ENCODE measurements at places on chromosomes 13 and 19.

GRCh38 chr13:49341517-49341916, 93.8 kb downstream of the CDADC1 start:
- no peak for DNase-seq

GRCh38 chr13:36819739-36820090, 693 bp downstream of the RFXAP start:
- no peak for DNase-seq

DNA sequence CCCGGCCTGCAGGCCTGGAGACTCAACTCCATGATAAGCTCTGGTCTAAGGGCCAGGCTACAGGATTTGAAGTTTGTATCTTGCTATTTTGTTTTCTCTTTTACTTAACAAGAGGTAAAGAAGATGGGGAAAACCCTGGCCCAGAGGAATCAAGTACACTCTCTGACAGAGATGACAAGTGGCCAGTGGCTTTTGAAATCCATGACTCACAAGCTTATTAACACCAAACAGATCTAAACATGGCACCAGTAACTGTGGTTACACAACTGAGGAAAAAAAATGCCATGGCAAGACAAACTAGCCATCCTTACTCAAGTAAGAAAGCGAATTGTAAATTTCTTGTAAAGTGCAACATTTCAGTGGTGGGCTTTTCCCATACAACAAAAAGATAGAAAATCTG, 72.6 kb upstream of the SERTM1 start:
- no peak for DNase-seq

DNA sequence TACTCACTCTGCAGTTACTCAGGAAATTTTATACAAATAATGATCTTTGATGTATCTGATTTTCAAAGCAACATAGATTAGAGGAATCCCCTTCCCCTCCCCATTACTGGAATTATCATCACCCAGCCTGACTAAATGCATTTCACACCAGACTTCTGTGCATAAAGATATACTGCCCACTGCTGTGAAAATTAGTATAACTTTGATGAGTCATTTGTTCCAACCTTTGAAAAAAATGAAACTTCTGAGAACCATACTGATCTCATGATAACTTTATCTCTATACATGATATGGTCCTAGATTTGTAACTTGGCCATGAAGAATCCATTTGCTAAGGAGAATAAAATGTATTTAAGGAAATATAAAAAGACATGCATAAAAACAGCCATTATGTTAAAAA, 63.9 kb downstream of the GPC6 start:
- no peak for DNase-seq

GRCh38 chr19:49589502-49589905, 1.5 kb upstream of the PRR12 start:
- DNase-seq: no peak

- no peak for DNase-seq
Measured at GRCh38 chr13:54637366-54637765, 1608.8 kb downstream of the OLFM4 start.

GRCh38 chr13:49645451-49645850, 17.1 kb downstream of the ARL11 start:
- DNase-seq: no peak

DNA sequence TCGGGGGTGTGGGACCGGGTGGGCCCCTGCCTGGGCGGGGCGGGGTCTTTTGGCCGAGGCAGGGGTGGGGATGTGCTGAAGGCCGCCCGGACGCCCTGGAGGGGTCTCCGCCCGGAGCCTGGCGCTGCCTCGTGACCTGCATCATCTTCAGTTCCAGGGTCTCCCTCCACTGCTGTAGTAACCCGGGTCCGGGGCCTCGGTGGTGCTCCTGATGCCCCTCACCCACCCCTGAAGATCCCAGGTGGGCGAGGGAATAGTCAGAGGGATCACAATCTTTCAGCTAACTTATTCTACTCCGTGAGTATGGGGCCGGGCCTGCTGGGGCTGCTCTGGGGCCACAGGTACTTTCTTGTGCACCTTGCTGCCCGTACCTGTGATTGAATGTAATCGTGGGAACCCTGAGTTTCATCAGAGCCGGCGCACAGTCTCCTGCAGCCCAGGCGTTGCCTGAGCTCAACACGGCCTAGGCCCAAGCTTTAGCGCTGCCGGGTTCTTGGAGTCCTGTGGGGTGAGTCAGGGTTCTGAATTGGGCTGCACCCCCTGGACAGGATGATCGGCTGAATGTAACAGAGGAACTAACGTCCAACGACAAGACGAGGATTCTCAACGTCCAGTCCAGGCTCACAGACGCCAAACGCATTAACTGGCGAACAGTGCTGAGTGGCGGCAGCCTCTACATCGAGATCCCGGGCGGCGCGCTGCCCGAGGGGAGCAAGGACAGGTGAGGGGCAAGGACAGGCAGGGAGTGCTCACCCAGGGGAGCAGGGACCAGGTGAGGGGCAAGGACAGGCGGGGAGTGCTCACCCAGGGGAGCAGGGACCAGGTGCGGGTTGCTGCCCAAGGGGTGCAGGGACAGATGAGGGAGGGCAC, 10.5 kb downstream of the PEAK3 start:
- DNase-seq: no peak

- DNase-seq: no peak
Measured at GRCh38 chr13:29589234-29589633, 6.3 kb downstream of the SLC7A1 start.

GRCh38 chr19:38143847-38144246, 80.2 kb downstream of the DPF1 start:
- DNase-seq: no peak

DNA sequence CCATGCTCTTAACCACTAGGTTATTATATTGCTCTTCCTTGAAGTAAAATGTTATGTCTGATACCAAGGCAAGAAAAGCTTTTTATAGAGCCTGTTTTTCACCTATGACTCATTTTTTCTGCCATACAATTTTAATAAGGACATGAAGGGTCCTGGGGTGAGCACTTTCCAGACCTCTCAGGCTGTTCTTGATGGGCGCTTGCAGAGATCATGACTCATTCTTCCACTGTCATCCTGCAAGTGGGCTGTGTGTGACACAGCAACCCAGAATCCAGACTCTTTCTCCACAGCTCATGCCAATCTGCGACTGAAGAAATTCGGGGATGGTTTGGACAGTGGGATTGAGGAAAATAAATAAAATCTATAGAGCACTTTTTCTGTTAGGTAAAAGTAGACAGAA, 506.7 kb upstream of the NBEA start:
- no peak for DNase-seq

DNA sequence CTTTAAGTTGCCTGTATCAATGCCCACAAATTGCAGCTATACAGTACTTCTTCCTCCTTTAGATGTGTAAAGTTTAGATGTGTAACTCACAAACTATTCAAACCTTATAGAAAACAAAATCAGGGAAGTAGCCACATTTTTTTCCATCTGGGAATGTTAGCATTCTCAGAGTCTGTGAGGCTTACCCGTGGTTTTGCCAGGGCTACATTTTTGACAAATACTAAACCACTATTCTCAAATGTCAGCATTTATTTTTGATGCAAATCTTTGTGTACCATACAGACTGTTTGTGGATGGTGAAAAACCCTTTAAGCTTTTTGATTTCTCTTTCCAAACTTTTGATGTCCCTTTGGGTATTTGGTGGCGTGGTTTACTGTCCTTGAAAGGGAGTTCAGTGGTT, 216.4 kb downstream of the POSTN start:
- no peak for DNase-seq

- no peak for DNase-seq
Measured at GRCh38 chr13:75294110-75294509, 187.9 kb downstream of the TBC1D4 start.

DNA sequence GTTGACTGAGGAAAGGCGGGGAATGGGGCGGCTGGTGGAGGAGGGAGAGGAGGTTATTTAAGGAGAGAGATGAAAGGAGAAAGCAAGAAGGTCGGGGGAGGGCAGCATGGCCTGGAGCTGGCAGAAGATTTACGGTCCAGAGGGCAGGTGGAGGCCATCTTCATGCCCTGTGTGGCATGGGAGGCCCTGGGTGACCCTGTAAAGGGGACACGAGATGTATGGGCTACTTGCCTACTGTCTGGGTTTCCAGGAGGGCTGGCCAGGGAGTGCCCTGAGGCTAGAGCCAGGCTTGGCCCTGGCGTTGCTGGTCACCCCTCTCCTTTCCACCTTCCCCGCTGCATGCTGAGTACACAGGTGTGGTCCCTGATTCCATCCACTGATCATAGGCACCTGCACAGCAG, 6.1 kb downstream of the WTIP start:
- no peak for DNase-seq

GRCh38 chr13:35763782-35764123, 287.3 kb upstream of the MAB21L1 start:
- DNase-seq: no peak

DNA sequence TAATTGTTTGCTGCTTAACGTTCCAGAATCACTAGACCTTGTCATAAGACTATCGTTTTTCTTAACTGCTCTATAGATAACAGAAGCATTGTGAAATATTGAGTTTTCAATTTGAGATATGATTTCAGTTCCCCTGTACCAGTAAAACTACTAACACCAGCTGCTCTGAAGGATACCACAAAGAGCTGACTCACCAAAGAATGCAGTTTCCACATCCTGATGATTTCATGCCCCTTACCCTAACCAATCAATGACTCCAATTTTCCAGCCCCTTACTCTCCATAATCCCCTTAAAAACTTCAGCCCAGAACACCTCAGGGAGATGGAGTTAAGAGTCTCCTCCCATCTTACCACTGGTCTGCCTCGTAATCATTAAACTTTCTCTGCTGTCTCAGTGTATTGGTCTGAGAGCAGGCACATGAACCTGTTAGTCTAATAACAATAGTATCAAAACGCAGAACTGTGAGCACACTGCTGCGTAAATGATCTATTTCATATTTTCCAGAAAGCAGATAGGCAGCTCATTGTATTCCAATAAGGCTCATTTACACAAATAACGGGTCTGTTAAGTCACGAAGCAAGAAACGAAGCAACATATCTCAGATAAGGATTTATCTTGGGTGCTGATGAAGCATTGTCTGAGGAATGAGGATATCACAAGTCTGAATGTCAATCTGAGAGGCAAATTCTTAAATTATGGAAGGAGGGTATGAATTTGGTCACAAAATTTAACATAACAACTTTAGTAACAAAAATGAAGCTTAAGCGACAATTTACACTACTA, 14.1 kb upstream of the CCNA1 start:
- no peak for DNase-seq

DNA sequence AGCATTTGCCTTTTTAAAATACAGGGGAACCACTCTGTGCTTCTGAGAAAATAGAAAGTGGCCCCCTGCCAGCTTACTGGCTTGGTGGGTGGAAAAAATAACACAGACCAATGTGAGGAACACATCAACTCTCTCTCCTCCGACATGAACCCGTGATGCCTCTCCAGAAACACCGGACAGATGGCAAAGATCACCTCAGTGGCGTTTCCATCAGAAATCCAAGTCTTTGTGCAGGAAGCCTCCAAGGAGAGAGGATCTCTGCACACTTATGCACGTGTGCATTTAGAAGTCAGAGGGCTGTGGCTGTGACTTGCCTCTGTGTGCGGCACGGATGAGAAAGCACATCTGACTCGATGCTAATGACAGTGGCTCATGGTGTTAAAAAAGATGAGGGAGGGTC, 112.3 kb upstream of the KLF12 start:
- DNase-seq: no peak

DNA sequence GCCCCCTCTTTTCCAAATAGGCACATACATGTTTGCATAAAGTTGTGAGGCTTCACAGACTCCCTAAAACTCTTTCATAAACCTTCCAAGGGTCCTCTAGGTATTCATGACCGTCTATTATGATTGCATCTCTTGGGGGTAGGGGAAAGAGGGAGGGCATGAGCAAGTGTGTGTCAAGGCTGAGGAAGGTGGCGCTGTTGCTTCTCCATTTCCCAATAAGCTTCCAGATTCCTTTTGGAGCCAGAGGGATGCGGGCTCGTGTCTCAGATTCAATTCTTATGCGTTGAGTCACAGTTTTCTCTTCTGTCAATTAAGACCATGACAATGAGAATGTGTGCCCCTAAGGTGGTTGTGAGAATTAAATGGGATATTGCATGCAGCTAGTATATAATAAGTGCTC, 51.0 kb upstream of the CYP2A7 start:
- no peak for DNase-seq

DNA sequence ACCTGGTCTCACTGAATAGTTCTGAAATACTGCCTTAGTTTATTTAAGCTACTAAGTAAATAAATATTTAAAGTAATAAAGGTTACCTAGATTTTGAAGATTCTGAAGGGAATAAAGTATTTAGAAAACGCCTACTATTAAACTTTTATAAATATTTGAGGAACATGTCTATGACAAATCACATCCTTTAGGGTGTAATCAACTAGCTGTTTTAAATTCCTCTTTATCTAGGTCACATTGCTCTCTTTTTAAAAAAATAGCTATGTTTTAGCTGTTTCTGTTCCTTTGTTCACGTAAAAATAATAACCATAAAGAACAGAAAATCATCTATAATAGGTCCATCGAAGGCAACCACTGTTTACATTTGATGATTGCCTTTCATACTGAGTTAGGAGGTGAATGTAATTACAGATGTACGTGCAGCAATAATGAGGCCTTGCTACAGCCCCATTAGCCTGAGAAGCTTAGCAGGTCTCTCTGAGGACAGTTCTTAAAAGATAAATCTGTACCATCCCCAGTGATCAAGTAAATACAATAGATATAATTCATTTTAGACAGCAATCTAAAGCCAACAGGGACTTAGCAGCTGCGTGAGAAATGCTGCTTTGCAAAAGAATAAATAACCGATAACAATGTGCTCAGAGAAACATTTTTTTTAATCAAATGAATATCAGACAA, 449.5 kb downstream of the LIG4 start:
- no peak for DNase-seq

- DNase-seq: no peak
Measured at GRCh38 chr19:11090997-11091702, 1.9 kb downstream of the LDLR start.

GRCh38 chr13:27973961-27974662, 5.0 kb upstream of the CDX2 start:
- no peak for DNase-seq

GRCh38 chr13:39874331-39875053, 219.0 kb downstream of the COG6 start:
- DNase-seq: no peak

- DNase-seq: no peak
Measured at GRCh38 chr13:28031896-28032288, 43.4 kb upstream of the URAD start.

GRCh38 chr19:28582796-28583195, 630.2 kb downstream of the UQCRFS1 start:
- no peak for DNase-seq

GRCh38 chr13:48653472-48653939, at the start of gene CYSLTR2:
CYSLTR2 (plus strand) TSS chr13:48653929; CDS start chr13:48706818, 52,889 bp downstream.
- no peak for DNase-seq

GRCh38 chr19:28868836-28869235, 344.1 kb downstream of the UQCRFS1 start:
- DNase-seq: no peak

DNA sequence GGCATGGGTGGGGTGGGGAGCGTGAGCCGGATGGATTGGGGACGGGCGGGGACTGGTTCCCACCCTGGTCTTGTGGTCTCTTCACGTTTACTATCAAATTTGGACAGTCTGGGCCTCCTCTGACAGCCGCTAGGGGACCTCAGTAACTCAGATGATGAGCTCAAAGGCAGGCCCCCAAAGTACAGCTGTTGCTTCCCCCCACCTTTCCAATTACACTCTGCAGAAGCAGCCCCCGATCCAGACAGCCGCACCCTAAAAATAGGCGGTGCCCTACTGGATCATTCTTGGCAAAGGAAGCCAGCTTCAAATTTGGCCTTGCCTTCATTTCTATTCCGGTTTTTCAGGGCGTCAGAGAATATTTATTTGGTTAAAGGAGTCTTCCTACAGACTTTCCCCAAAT, 1.9 kb upstream of the FOXO1 start:
- DNase-seq: peak; percentile 23

All from effector CD8-positive, alpha-beta T cell (primary cell).